Stimulated activated CD8-positive, alpha-beta memory T cell treated with anti-CD3 and anti-CD28 coated beads, Interleukin-2, amount 100 ng/mL, for 1 hour (primary cell): ENCODE measurements at places on chromosomes 5 and 9.

GRCh38 chr9:73081979-73082657, 69.5 kb upstream of the ANXA1 start:
- DNase-seq = no peak

DNA sequence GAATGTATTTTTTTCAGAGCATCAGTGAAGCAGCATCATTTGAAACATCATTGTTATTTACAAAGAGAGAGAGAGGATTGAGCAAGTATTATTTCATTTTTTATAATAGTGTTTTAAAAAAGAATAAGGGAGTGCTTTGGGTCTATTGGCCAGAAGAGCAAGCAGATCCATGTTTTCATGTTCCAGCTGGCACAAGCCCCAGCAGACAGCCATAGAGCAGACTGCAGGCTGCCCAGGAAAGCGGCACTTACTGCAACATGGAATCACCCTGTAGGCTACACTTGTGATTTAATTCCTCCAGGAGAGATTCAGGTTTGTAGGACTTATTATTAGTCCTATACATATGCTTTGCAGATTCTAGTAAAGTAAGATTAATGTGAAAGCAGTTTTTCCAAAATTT, 407.0 kb upstream of the GRAMD2B start:
- no peak for DNase-seq

DNA sequence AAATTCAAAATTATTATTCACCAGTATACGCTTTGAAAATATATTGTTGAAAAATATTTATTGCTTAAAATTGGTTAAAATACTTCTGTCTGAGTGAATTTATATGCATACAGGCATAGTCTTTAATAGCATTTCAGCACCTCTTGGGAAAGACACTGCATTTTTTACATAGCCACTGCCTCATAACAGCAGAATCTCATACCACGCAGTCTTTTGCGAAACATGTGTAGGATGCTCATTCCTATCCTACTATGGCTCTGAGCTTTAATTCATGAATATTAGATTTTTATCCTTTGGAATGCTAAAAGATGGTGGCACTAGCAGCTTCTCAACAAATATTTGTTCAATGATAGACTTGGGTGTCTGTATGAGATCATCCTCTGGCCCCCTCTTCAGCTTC, 94.0 kb upstream of the SH3GL2 start:
- DNase-seq = no peak

DNA sequence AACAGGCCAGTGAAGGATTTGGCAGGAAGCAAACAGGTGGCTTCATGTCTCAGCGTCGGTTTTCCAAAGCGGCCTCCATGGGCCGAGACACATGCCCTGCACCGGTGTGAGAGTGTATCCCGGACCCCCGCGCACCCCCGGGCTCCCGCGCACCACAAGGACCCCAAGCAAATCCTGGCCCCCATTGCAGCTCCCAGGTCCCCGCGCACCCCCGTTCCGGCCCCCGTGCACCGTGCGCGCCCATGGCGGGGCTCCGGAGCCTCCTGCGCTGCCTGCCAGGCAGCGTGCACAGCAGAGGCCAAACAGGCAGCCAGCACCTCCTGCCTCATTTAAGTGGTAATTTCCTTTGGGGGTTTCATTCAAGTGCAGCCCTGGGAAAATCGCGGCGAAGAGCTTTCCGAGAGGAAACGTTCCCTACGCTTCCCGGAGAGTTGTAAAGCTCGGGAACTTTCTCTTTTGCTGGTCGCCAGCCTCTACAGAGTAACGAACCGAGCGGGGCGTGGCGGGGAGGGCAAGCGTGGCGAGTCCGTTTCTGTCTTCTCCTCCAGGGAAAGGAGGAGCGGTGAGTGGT, 145.5 kb upstream of the SLC24A2 start:
- DNase-seq = no peak

- DNase-seq = no peak
Measured at GRCh38 chr9:120431268-120431667, 148.7 kb downstream of the CDK5RAP2 start.

- DNase-seq = no peak
Measured at GRCh38 chr5:168867241-168867640, 288.1 kb upstream of the PANK3 start.

DNA sequence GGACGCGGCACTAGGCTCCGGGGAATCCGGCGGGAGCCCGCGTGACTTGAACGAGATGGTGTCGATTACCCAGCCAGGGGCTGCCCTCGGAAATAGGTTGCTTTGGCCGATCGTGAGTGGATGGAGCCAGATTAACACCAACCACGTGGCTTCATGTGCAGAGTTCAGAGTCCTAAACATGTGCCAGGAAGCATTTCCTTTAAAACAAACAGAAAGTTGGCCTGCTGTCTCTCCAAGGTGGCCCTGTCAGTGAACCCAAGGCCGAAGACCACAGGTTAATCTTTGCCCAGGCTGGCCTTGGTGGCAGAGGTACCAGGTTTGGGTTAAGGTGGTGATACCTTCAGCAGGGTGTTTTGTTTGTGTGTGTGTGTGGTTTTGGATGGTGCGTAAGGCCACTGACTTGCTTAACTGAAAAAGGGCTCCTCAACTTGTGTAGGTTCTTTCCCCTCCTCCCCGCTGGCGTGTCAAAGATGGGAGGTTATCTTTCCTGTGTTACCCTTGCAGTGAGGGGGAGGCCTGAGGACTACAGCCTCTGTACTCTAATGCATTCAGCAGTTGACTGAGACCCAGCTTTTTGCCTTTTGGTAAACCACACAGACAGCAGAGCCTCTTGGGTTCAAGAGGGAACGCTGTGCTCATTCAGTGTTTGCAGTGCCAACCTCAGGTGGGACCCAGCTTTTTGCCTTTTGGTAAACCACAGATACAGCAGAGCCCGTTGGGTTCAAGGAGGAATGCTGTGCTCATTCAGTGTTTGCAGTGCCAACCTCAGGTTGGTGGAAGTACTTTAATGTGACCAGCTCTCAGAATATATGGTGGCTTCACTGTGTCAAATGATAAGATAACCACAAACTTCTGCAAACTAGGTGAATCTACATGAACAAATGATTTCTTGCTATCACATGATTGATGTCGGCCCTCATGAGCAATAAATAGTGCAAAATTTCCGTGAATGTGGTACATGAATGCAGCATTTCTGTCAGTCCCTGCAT, 1.4 kb downstream of the IQGAP2 start:
- DNase-seq = peak; percentile 33

GRCh38 chr5:145243016-145243415, 592.1 kb downstream of the PRELID2 start:
- DNase-seq = no peak

DNA sequence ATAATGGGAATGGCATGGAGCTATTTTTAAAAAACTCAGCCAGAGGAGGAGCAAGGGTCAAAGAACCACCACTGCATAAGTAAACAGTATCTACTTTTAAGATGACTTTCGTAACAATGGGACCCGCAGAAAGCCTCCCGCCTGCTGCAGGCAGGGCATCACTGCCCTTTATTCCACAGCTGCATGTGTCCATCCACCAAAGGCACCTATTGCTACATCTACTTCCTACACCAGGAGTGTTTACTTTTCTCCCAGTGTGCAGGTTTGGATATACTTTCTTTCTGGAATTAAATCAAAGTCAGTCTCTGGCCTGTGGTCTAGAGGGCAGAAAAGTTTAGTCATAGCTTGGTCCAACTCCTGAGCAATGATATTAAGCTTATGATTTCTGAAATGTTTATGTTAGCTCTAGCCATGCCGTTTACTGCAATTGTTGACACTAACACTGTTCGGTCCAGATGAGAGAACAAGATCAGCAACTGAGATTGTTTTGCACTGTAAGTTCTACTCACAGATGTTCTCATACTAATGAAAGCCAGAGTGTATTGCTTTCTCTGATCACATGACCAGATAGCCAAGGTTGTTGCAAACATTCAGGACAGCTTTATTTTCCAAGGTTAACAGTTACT, 391.5 kb downstream of the FGF10 start:
- DNase-seq = no peak

DNA sequence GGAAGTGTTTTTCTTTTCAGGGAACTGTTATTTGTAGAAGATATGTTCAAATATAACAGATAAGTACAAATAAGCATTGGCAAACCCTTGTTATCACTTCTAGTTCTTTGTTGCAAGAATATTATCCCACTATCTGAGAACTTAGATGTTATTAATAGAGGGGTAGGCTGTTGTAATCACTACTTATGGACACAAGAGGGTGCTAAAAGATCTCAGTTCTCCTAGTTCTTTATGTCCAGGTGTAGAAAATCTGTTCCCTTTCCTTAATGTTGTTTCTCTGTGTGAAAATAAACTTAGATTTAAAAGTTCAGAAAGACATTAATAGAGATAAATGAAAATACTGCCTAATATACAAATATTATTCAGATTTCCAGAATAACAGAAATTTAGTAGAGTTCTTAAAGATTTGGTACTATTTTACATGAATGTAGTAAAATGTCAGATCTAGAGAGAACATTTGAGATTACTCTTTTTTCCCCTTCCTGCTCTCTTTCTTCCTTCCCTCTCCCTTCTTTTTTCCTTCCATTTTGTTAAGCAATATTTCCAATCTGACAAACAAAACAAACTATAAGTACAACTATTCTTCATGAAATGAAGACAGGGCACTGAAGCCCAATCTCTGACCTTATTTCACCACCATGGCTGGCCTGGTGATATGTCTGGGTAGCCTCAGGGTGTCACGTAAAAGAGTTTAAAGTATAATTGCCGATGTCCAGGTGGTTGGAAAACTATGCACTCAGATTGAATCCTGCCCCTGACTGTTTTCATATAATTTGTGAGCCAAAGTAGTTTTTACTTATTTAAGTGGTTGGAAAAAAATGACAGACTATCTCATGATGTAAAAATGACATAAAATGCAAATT, 43.6 kb upstream of the C5orf46 start:
- no peak for DNase-seq

GRCh38 chr9:109440117-109440515, 58.0 kb downstream of the PTPN3 start:
- no peak for DNase-seq

GRCh38 chr9:83981126-83981871, 694 bp downstream of the RMI1 start:
- no peak for DNase-seq

GRCh38 chr9:124411514-124412227, 3.6 kb downstream of the PSMB7 start:
- no peak for DNase-seq

GRCh38 chr5:73897893-73898292, 271.9 kb downstream of the ARHGEF28 start:
- no peak for DNase-seq

GRCh38 chr5:64026493-64026892, 64.2 kb upstream of the HTR1A start:
- no peak for DNase-seq

DNA sequence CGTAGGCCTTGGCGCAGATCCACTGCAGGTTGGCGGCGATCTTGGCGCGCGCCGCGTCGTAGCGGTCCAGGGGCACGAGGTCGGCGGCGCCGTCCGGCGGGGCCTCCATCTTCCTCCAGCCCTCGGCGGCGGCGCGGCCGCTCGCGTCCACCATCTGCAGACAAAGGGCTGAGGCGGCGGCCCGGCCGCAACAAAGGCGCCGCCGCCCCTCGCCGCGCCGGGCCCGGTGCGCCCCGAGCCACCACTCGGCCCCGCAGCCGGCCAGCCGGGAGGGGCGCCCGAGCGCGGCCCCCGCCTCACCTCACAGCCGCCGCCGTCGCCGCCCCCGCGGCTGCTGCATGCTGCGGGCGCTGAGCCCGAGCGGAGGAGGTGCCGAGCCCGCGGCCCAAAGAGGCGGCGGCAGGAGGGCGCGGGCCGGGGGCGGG, 328 bp downstream of the CAMSAP1 start:
- DNase-seq = no peak

- no peak for DNase-seq
Measured at GRCh38 chr9:36154331-36154952, 14.7 kb upstream of the CCIN start.

GRCh38 chr5:138226910-138227309, 13.8 kb upstream of the CDC23 start:
- no peak for DNase-seq

GRCh38 chr9:122580360-122580759, 2.8 kb downstream of the OR1L8 start:
- DNase-seq = no peak

- DNase-seq = no peak
Measured at GRCh38 chr9:121640076-121640475, 11.4 kb upstream of the DAB2IP start.

- no peak for DNase-seq
Measured at GRCh38 chr5:14107536-14107935, 35.6 kb upstream of the TRIO start.

DNA sequence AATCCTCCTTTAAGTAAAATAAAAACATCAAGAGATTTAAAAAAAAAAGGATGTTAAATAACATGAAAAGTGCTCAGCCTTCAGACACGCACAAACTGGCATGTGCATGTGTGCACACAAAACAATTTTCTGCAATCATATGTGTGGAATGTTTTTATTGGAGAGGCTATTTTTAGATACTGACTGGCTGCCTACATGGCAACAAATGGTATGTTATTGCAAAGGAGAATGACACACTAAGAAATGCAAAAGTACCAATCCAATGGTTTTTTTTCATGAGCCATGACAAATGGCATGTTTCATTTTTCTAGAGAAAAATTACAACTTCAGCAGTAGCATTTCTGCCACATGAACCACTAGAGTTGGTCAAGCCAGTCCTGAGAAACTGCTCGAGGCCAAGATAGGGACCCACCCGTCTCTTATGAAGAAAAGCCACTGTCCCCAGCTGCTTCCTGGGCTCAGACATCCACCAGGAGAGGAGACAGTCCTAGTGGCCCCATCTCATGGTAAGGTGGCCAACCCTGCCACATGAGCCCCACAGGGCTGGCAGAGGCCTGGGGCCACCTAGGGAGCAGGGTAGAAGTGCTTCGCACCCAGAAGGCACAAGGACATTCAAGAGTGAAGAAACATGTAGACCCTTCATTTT, 116.4 kb downstream of the MYO10 start:
- no peak for DNase-seq

DNA sequence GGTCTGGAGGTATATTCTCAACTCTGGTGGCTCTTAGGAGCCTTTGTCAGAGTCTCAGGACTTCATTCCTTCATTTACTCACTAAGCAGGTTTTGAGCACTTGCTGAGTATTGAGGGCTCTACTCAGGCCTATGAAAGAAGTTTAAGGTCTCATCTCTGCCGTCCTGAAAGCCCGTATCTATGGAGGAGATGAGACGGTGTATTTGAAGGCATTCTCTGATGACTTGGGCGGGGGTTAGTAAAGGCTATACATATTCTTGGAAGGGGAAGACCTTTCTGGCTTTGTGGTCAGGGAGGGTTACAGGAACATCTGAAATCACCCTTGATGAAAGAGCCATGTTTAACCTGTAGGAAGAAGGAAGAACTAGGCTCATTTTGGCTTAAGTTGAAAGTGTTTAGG, 21.9 kb downstream of the RASGRF2 start:
- no peak for DNase-seq

- DNase-seq = no peak
Measured at GRCh38 chr9:136695955-136696354, 8.7 kb upstream of the AGPAT2 start.

DNA sequence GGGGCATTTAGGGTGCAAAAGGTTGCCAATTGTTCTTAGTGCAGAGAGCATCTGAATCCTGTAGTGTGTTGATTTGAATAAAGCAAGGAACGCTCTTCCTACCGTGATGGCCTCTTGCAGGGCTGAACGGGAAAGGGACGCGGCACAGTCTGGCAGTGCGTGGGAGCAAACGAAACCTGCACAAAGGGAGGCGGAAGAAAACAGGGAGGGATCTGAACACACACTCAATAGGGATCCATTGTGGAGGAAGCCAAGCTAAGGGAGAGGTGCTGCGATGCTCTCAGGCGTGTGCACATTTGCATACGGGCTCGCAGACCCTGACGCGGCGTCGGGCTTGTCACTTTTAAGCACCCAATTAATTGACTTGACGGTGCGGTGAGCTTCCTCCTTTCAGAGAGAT, 414.0 kb upstream of the IRX1 start:
- DNase-seq = no peak
